ENCODE measurements at places on chromosomes 1 and 21.
A peak's percentile ranks its signal among the peaks of the same experiment; 100 is the strongest.

GRCh38 chr1:905071-905749 lies 18.5 kb upstream of the SAMD11 start:
- DNase-seq, result no peak

- no peak for DNase-seq
Measured at GRCh38 chr21:44593598-44594405, 1.5 kb upstream of the KRTAP10-6 start.

DNA sequence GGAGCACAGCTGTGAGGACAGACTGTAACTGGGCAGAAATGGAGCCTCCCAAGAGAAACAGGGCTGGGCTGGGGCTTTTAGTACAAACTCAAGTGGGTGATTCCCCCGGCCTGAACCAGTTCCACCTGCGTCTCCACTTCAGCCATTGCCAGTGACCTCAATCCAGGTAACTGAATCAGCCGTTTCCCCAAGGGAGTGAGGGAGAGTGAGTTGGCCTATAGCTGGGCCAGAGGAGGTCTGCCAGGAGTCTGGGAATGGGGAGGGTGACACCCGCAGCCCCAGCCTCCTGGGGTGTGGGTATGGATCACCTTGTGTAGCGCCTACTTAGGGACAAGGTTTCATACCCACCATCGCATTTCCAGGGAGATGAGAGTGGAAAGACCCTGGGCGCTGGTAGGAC lies 8.5 kb downstream of the SLC26A9 start:
- DNase-seq, result no peak

DNA sequence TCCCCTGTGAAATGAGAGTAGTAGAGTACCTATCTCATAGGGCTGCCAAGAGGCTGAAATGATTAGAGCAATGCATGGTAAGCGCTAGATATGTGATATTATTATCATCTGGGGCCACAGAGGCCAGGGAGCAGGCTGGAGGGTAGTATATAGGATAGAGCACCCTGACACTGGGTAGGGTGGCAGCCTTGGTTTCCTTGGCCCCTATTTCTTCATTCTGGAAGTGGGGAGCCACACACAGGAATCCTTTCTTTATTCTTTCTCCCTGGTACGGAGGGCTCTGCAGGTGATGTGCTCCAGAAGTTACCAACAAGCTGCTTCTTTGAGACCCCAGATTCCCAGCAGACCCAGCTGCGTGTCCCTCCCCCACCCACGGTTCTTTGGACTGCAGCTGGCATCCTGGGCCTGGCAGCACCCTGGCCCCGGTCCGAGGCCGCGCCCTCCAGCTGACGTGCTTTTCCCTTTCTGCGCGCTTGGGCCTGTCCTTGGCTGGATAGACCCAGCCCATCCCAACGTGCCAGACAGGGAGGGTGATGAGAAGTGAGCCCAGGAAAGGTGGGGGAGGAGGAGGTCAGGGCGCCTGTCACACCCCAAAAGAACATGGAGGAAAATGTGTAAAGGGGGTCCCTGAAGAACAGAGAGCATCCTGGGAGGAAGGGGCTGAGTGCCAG lies 18.2 kb downstream of the INAVA start:
- no peak for DNase-seq

DNA sequence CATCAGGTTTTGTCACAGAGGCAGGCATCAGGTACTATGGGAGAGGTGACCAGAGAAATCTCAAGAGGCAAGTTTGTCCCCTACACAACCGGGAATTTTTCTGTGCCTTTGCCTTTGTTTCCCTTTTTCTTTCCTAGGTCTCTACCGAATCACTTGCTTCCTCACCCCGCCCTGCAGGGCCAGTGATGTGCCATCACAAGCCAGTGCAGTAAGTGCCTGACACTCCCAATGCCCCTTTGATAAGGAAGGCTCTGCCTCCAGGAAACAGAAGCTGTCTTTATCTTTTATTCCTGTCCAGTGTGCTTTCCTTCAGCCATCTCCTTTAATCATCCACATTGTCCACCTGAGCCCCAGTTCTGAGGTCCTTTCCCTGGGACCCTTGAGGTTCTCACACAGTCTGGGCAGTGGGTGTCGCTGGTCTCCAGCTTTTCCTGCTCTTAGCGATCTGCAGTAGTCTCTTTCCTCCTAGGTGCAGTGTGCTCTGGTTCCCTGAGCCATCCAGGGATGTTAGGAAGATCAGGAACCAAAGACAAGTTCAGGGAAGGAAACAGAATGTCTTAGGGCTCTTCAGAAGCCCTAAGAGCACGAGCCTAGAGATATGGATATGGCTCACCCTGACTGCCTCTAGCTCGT lies 36.6 kb downstream of the GJA5 start:
- DNase-seq, result no peak

DNA sequence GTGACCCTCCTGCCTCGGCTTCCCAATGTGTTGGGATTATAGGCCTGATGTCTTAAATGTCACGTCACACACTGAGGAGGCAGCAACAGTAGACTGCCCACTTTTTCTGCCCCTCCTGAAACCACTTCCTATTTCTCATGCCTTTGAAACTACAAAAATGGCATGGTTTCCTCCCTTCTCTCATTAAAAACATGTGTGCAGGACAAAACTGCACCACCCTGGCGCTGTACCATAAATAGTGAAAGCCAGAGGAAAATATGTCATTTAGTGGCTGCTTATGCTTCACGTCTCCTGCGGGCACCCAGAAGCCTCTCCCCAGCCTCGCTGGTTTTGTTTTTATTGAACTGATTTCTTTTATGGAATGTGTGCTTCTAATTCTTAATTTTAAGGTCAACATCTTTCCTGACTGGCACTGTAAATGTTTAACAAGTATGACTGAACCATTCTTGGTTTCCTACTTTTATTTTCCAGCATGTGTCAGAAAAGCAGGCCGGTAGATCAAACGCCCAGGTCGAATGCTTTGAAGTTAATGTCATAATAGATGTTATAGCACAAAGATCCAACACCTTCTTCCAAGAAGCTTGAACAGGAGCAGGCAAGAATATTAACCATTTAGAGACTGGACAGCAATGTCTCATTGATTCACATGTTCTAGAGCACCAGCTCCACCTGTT lies 59.6 kb upstream of the C1orf87 start:
- no peak for DNase-seq

GRCh38 chr1:118987468-118988185 lies 516 bp downstream of the TBX15 start:
- no peak for DNase-seq

DNA sequence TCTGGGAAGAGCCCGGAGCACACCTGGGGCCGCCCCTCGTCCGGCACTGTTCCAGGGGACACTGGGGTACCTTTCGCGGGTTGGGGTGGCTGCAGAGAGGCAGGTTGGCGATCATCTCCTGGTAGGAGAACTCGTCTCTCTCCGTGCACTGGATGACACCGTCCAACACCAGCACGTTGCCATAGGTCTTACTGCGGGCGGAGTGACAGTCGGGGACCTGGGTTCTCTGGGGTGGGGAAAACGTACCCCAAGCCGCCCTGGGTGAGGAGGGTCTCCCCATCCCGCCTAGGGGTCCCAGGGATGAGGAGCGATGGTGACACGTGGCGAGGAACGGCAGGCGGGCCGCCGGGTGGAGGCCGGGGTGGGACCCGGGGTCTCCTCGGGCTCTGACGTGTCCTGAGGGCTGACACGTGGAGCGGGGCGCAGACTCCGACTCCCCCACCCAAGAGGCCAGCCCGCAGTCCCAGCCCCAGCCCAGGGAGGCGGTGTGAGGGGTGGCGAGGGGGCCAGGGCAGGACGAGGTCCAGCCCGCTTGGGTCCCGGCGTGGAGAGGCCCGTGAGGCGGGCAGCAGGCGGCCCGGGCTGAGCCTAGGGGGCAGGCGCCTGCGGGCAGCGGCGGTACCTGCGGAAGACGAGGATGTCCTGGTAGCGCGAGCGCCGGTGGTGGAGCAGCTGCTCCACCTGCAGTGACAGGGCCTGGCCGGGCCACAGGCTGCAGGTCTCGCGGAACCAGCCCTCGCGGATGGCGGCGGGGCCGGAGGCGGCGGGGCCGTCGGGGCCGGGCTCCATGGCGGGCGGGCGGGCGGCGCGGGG lies 457 bp downstream of the SRM start:
- no peak for DNase-seq

- DNase-seq, result no peak
Measured at GRCh38 chr1:155128755-155129473, 1.2 kb downstream of the EFNA1 start.

DNA sequence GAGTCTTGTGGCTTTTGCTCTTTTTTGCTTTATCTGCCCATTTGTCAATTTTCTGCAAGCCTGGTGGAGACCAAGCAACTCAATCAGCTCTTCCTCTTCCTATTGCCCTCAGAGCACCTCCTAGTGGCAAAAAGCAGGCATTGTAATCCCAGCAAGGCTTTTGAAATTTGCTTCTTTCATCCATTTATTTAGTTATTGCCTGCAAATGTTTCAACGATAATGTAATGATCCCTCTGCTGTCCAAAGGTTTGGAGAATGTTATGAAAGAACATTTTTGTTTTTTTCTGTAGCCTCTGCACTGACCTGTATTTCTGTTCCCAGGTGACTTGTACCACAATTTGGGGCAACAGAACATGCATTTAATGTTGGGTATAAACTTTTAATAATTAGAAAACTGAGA lies 127.8 kb downstream of the GABPA start:
- no peak for DNase-seq

- DNase-seq, result no peak
Measured at GRCh38 chr21:41189150-41189745, 21.3 kb downstream of the BACE2 start.

GRCh38 chr1:152506899-152507498 lies 3.6 kb upstream of the LCE5A start:
- DNase-seq, result no peak

GRCh38 chr1:246155923-246156322 lies 351.2 kb downstream of the SMYD3 start:
- no peak for DNase-seq

DNA sequence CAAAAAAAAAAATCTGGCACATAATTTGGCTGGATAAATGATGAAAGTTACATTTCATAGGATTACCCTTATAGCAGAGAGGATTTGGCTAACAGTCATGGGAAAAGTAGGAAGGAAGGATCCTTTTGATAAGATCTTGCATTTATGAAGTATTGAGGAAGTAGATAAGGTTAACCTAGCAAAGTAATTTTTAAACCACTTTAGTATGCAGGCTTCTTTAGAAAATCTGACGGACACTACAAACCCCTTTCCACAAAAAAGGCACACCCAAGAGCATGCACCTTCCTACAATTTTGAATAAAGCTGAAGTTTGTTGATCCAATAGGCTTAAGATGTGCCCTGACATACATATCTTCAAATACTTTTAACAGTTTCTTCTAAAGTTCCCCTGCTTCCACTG lies 275.2 kb downstream of the GRIK1 start:
- no peak for DNase-seq

GRCh38 chr1:151988405-151988923 lies 5.2 kb downstream of the S100A10 start:
- no peak for DNase-seq

GRCh38 chr1:40742363-40743061 lies 41.1 kb upstream of the KCNQ4 start:
- no peak for DNase-seq

DNA sequence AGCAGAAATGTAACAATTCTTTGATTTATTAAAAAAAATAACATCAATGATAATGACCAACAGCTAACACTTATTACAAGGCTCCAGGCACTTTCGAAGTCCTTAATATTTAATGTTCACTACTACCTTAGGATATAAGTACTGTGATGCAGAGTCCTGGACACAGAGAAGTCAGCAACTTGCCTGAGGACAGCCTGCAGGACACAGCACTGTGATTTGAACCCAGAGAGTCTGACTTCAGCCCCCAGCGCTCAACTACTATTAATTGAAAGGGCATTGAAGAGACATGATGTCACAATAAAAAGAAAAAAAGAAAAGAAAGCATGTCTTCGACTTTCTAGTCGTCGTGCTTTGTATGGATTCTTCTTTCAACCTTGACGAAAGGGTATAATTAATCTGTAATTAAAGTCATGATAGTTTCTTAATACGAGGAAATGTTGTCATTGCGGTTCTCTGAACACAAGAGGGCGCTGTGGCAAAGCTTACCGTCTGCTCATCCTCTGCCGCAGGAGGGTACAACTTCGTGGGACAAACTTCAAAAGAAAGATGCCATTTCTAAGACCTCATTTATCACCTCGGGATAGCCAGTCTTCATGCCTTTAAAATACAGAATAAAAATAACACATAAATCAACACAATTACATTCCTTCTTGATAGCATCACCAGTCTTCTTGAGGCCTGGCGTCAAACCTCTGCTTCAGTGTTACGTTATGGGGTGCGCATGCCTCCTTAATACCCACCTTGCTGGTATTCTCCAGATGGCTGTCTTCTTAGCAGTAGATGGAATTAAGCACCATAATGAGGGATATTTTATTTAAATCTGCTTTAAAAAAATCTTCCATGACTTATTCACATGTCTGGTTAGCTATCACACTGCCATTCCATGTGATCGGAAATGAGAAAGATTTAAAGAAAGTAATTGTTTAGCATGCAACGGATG lies 240.1 kb downstream of the DISC1 start:
- no peak for DNase-seq

DNA sequence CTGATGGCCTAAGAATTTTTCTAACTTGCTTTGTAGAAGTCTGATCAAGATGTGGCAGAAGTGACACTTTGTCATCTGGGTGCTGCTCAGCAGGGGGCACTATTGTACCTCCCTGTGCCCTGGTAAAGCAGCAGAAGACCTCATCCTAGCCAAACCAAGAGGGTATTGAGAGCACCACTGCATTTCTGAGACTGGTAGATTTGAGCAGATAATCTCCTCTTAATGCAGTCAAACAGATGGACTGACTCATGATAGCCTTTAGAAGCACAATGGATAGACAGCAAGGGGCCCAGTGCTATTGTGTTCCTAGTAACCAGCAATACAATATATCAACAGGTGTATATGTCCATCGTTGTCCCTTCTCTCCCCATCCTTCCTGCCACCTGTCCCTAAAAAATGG lies 5.7 kb downstream of the TPM3 start:
- no peak for DNase-seq

- DNase-seq, result no peak
Measured at GRCh38 chr1:10429868-10430215, 391 bp upstream of the CENPS start.

GRCh38 chr1:246647113-246647512 lies 77.1 kb upstream of the SCCPDH start:
- peak; percentile 44 for DNase-seq

- DNase-seq, result no peak
Measured at GRCh38 chr1:207981976-207982375, 71.1 kb upstream of the CD34 start.

DNA sequence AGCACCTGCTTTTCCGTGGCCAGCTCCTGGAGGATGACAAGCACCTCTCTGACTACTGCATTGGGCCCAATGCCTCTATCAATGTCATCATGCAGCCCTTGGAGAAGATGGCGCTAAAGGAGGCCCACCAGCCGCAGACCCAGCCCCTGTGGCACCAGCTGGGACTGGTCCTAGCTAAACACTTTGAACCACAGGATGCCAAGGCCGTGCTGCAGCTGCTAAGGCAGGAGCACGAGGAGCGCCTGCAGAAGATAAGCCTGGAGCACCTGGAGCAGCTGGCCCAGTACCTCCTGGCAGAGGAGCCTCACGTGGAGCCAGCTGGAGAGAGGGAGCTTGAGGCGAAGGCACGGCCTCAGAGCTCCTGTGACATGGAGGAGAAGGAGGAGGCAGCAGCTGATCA lies 413 bp downstream of the UBL4B start:
- DNase-seq, result no peak

GRCh38 chr1:92299477-92300150 lies 755 bp downstream of the RPAP2 start:
- no peak for DNase-seq
